ENCODE measurements at places on chromosomes 1 and 21. TPM values are rescaled to one million over a fixed set of nuclear protein-coding genes. Genes with fewer than 3 reads are reported as not detected.

Gene TAL1
- total RNA-seq = not detected

GRCh38 chr1:67733681-67734322, 48.8 kb downstream of the GADD45A start:
- H3K4me1 ChIP-seq = peaks cover 26% of the 10 kb centered on the region
- no peaks in the 10 kb centered on the region for H3K36me3 ChIP-seq
- DNase-seq = no peak
- no peak overlapping the region for H3K4me3 ChIP-seq

DNA sequence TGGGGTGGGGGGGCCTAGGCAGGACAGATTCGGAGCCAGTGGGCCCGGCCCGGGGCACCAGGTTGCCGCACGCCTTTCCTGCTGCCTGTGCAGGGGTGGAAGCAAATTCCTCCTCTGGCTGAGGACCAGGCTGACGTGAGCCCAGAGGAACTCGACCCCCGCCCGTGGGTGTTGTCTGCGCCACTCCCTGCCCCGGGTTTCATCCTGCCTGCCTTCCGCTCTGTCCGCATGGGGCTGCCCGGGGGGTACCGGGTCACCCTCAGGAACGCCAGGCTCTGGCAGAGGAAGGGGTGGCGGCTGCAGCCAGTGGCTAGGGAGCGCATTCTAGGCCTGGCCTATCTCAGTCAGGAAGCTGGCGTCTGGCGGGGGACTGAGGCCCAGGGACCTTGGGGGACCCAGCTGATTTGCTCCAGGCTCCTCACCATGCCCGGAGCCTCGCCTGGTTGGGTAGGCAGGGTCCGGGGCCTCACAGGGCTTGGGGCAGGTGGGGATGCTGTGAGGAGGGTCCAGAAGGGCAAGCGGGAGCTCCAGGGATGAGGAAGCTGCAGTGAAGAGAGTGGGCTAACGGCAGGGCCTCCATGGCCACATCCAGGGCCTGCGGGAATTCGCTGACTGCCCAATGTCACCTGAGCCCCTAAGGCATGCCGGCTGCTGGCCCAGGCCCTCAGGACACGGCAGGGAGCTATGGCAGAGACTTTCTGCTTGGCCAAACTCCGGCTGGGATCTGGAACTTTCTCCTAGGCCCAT, 2.4 kb upstream of the IBA57 start:
- H3K4me1 ChIP-seq = peaks cover 35% of the 10 kb centered on the region
- no peaks in the 10 kb centered on the region for H3K27me3 ChIP-seq
- no peak overlapping the region for H3K4me3 ChIP-seq
- peaks cover 5% of the 10 kb centered on the region for H3K36me3 ChIP-seq
- H3K27ac ChIP-seq = peak overlapping the region; percentile 93

Gene HNRNPU
- total RNA-seq = 474 TPM

GRCh38 chr1:19489996-19490395, 4.7 kb upstream of the CAPZB start:
- no peak for DNase-seq
- no peak overlapping the region for H3K4me3 ChIP-seq
- H3K36me3 ChIP-seq = peaks cover 9% of the 10 kb centered on the region
- no peaks in the 10 kb centered on the region for H3K27me3 ChIP-seq

DNA sequence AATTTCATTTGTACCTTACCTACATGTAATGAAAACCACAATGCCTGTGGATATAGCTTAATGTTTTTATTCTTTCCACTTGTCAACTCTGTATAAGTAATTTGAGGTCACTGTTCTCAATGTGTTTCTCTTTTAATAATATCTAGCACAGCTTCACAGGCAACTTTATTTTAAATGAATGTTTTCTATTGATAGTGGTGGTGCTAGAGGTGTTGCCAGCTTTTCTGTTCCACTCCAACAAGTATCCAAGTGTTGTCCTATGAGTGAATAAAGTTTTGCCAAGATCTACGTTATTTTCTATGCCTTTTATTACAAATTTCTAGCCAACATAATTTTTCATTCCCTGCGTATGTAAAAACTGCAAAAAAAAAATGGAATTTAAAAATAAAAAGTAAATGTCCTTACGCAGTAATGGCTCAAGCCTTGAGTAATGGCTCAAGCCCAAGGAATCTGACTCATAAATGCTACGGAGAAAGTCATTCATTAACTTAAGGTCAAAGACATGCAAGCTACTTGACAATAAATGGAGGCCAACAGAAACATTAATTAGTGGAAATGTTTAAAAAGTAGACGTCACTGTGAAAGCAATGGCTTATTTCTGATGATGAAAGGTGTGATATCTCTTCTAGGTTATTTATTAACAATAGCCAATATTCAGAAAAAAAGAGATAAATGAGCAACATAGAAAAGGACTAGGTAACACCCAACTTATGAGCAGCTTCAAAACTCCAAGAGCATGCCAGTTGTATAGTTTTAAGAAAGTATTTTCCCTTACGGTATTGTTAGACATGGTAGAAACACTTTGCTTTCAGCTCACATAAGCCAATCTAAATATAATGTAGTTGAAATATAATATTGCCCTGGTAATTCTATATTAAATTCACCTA, 71.4 kb downstream of the SLC44A5 start:
- no peak overlapping the region for H3K27ac ChIP-seq
- DNase-seq = no peak
- H3K27me3 ChIP-seq = no peaks in the 10 kb centered on the region
- no peaks in the 10 kb centered on the region for H3K4me1 ChIP-seq
- no peaks in the 10 kb centered on the region for H3K36me3 ChIP-seq

DNA sequence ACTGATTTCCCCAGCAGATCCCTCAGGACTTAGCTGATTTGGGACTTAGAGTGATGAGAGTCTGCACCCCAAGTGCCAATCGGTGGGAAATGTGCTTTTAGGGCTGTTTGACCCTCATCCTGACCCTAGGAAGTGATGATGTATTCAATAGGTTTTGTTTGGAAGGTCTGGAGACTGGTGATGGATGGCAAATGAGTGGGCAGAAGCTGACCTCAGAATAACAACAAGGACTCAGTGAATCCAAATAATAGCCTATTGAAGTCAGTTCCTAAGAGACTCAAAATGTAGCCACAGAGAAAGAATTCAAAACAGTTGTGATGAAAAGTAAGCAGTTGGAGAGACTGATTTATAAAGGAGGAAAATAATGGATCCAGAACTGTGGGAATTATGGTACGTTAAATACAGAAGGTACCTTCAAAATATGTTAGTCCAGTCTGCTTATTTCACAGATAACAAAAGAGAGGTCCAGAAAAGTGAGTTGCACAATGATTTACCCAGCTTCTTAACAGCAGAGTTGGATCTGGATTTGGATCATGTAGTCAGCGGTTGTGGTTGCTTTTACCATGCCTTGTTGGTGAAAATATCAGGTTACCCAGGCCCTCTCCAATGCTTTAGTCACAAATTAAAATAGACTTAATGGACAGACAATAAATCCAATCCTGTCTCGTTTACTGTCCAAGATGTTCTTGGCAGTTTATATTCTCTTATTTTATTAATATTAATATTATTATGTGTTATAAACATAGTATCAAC, 123.0 kb upstream of the PTBP2 start:
- no peaks in the 10 kb centered on the region for H3K36me3 ChIP-seq
- no peaks in the 10 kb centered on the region for H3K4me1 ChIP-seq
- no peak for DNase-seq
- H3K27ac ChIP-seq = no peak overlapping the region
- H3K27me3 ChIP-seq = peaks cover 3% of the 10 kb centered on the region
- H3K4me3 ChIP-seq = no peak overlapping the region

Gene KISS1
- not detected for total RNA-seq

GRCh38 chr1:221874285-221875003, 132.6 kb upstream of the DUSP10 start:
- DNase-seq = no peak
- peaks cover 3% of the 10 kb centered on the region for H3K27me3 ChIP-seq
- H3K36me3 ChIP-seq = no peaks in the 10 kb centered on the region

DNA sequence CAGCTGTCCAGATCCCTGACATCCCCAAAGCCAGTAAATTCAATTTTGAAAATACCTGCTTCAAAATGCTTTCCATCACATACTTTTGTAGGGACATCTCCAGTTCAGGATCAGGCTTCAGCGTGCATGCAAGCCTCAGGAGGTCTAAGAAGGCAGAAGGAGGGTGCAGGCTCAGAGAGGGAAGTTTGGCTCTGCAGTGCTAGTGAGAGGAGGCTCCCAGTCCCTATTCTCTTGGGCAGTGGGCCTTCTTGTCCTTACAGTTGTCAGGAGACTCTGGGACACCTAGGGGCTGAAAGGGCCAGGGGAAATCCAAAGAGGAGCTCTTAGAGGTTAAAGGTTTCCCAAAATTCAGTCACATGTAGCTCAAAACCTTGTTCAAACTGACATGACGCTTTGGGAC, 20.1 kb downstream of the ADCY10 start:
- no peak overlapping the region for H3K4me3 ChIP-seq
- H3K27me3 ChIP-seq = no peaks in the 10 kb centered on the region
- H3K4me1 ChIP-seq = no peaks in the 10 kb centered on the region
- H3K27ac ChIP-seq = no peak overlapping the region

Gene KRTAP7-1
- not detected for total RNA-seq

- DNase-seq = peak; percentile 2
- no peak overlapping the region for H3K4me3 ChIP-seq
- H3K4me1 ChIP-seq = no peaks in the 10 kb centered on the region
These were observed 343.2 kb downstream of the OLFM3 start for GRCh38 chr1:101653482-101653946.

- peaks cover 8% of the 10 kb centered on the region for H3K36me3 ChIP-seq
- no peak overlapping the region for H3K4me3 ChIP-seq
- H3K27me3 ChIP-seq = no peaks in the 10 kb centered on the region
- H3K27ac ChIP-seq = no peak overlapping the region
- DNase-seq = no peak
These were observed 89.8 kb downstream of the TRIM11 start for GRCh38 chr1:228316589-228317387.

Gene ACOT7
- 80.4 TPM for total RNA-seq

DNA sequence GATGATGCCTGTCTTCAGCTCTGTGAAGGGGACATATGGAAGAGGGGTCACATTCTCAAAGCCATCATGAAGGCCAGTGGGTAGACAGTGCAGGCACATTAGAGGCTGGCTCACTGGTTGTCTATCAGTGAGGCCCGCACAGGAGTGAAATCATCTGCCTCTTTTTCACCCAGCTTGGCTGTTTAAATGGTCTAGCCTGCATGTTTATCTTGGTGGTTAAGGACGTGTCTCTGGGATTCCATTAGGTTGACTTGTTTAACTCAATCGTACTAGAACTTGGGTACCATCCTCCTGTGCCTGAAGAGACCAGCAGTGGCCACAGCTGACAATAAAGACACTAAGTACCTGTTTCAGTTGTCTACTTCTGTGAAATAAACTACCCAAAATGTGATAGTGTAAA, 219.3 kb downstream of the PLPP3 start:
- no peak overlapping the region for H3K27ac ChIP-seq
- no peaks in the 10 kb centered on the region for H3K36me3 ChIP-seq
- H3K27me3 ChIP-seq = no peaks in the 10 kb centered on the region
- H3K4me3 ChIP-seq = no peak overlapping the region
- no peak for DNase-seq

GRCh38 chr1:109279615-109280278, 3.2 kb downstream of the PSRC1 start:
- H3K36me3 ChIP-seq = no peaks in the 10 kb centered on the region
- DNase-seq = no peak
- no peaks in the 10 kb centered on the region for H3K27me3 ChIP-seq
- no peak overlapping the region for H3K4me3 ChIP-seq
- peaks cover 15% of the 10 kb centered on the region for H3K4me1 ChIP-seq

GRCh38 chr1:151849126-151849525, 4.4 kb downstream of the THEM5 start:
- no peak for DNase-seq
- H3K27me3 ChIP-seq = no peaks in the 10 kb centered on the region
- H3K4me1 ChIP-seq = peaks cover 26% of the 10 kb centered on the region
- peaks cover 21% of the 10 kb centered on the region for H3K36me3 ChIP-seq

DNA sequence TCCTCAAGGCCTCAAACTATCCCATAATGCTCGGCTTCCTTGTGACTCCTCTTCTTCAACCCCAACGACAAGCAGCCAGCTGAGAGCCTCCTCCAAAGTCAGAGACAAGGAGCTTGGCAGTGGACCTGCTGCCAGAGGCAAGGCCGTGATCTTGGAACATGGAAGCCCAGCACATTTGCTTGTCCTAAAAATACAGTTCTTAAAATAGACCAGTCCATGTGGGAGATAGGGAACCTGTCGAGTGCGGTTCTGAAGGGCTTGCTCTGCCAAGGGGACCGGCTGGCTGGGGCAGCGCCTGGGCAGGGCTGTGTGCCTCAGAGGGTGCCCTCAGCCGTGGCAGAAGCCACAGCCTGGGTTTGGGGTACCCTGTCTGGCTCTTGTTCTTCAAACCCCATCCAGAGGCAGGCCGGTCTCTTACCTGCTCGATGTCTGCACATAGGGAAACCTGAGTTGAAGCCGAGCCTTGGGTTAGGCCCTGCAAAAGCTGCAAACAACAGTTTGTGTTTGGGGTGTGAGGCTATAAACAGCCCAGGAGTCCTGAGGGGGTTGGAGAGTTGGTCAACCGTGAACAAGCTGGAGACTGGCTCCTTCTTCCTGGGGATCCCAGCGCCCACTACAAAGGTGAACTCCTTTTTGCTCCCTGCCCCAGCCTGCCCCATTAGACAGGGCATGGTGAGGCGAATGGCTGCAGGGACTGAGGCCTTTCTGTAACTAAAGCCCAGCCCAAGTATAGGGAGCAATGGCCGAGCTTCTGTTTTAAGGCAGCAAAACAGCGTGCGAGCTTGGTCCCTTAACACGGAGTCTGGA, 228.8 kb downstream of the CAMTA1 start:
- H3K4me1 ChIP-seq = no peaks in the 10 kb centered on the region
- DNase-seq = no peak
- H3K4me3 ChIP-seq = no peak overlapping the region
- no peaks in the 10 kb centered on the region for H3K36me3 ChIP-seq

DNA sequence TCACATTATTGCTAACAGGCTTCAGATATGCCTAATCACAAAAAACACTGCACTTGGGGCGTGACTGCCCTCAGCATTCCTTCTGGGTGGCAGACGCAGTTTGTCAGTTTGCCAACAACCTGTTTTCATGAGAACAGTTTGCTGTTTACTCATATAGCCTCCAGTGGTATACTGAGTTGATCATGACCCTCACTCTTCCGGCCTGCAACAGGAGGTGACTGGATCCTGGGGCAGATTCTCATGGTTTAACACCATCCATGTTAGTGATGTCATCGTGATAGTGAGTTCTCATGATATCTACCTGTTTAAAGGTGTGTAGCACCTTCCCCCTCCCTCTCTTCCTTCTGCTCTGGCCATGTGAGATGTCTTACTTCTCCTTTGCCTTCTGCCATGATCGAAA, 555.2 kb downstream of the PLPP3 start:
- no peaks in the 10 kb centered on the region for H3K4me1 ChIP-seq
- H3K27ac ChIP-seq = no peak overlapping the region
- no peak for DNase-seq

Gene ZNF683
- total RNA-seq = 0.69 TPM

GRCh38 chr1:37478451-37478881, 4.1 kb downstream of the ZC3H12A start:
- H3K36me3 ChIP-seq = peaks cover 77% of the 10 kb centered on the region
- H3K27ac ChIP-seq = peak overlapping the region; percentile 99
- H3K4me1 ChIP-seq = peaks cover 30% of the 10 kb centered on the region
- peak; percentile 76 for DNase-seq

Data from activated CD8-positive, alpha-beta T cell treated with anti-CD3 and anti-CD28 coated beads for 36 hours (primary cell).